ENCODE measurements at places on chromosomes 7 and 10.

DNA sequence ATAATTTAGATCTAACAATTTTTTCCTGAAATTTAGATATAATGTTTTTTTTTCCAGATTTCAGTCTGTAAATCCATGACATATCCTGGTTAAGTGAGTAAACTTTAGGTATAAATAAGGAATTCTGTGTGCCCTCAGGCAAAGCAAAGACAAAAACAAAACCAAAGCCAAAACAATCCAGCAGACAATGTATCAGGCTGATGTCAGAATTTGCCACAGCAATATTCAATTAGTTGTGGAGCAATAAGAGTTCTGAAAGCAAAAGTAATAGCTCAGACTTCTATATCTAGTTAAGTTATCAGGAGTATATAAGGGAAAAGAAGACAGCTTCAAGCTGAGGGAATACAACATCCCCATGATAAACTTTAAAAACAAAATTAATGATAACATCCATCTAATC lies 82.0 kb downstream of the MKX start:
- no peak for DNase-seq

DNA sequence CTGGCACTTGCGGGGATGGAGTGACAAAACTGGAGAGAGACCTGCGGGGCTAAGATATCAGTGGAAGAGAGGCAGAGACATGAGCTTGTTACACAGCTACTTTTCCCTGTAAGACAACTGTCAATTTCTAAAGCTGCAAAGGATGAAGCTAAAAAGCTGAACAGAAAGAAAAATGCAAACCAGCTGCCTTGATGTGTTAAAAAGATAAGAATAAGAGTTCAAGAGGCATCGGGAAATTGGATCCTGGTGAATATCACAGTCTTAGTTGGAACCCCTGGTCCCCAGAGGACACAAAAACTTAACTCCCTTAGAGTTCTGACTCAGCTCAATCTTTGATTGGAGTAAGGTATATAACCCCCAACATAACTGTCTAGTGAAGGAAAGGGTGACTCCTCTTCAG lies 38.8 kb downstream of the VPS41 start:
- no peak for DNase-seq

DNA sequence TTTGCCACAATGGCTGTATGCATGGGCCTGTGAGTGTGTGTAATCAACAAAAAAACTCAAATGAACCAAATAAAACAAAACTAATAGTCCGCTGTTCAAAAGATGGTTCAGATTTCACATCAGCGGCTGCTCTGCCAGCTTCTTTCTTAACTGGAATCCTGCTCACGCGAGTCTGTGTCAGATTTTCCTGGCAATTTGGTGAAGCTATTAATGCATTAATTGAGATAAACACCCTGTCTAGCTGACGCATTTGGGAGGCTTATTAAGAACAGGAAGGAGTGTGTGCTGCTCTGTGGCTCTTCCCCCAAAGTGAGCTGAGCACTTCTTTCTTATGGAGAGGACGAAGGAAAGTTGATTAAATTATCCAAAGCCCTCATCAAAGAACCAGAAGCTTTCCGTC lies 336.6 kb upstream of the MKI67 start:
- DNase-seq, result no peak

- no peak for DNase-seq
Observed at GRCh38 chr10:96772196-96772595, 51.9 kb upstream of the PIK3AP1 start.

- DNase-seq, result no peak
Observed at GRCh38 chr10:90130321-90131086, 429.1 kb downstream of the KIF20B start.

DNA sequence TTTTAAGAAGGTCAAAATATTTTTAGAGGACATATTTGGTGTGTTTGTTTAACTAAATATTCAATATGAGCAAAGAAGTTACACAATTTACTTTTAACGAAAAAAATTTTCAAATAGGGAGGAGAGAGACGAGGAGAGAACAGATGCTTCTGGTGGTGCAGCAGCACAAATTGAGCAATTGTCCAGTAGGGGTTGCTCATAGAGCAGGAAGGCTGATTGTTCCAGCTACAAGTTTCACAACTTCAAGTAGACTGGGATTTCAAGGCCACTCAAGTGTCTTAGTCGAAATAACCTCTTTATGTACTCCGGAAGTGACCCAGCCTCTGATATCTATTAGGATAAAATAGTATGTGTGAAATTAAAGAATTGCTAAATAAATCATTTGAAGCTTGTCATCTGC lies 197.9 kb downstream of the HDAC9 start:
- no peak for DNase-seq

DNA sequence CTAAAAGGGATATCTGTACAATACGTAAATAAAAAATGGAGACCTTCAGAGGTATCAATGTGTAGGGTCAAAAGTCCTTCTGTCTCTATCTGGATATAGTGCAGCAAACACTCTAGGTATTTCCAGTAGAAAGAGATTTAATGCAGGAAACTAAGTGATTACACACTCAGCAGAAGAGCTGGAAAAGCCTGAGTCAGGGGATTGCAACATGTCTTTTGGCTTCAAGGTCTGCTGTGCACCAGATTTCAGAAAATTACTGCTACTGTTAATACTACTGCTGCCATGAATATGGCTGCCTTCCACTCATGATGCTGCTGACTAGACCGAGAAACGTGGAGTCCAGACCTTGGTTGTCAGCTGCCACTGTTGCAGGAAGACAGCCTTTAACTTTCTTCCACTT lies 94.9 kb upstream of the DLX6 start:
- no peak for DNase-seq

GRCh38 chr7:132654150-132654549 lies 77.9 kb upstream of the PLXNA4 start:
- no peak for DNase-seq

- no peak for DNase-seq
Observed at GRCh38 chr10:12107781-12108180, 21.7 kb upstream of the SEC61A2 start.

DNA sequence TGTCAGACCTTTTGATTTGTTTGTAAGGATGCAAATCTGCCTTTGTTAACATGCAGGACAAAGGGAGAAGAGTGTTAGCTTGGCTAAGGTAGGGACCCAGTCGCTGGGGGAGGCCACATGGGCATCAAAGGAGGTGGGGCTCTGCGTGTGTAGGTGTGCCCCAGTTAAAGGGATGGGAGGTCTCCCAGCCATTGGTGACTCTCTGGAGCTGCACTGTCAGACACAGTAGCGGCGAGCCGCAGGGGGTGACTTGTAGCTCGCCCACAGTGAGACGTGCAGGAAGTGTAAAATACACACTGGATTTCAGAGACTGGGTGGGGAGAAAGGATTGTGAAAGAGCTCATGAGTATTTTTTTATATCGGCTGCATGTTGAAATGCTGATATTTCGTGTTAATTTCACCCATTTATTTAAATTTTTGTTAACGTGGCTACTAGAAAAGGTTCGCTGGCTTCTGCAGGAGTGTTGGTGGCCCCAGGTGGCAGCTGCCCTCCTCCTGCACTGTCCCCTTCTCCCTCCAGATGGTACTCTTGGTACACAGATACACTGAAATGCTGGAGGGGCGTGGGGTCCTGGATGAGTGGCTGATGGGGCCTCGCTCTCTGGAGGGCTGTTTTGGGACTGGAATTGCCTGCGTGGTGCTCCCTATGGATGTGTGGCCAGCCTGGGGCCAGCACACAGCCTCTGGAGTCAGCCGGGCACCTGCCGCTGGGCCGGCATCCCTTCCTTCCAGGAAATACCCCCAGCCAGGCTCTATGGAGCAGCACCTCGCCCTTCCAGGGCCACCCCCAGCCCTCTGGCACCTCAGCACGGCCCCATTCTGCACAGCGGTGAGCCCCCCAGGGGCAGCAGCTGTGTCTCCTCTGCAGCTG lies 59.2 kb downstream of the LHPP start:
- no peak for DNase-seq

DNA sequence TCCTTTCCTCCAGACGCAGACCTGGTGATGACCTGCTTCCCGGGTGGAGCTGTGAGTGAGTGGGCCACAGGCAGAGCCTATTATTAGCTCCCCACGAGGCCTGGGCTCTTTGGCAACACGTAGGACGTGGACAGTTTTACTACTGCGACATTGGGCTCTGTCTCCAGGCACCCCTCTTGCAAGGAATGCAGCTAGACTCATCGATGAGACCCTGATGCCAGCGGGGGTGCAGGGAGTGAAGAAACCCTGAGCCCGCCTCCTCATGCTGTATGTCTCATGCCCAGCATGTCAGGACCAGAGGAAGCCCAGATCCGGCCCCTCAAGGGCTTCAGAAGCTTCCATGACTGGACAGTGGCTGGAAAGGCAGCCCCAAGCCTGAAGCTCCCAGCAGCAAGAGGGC lies 161.9 kb downstream of the TCERG1L start:
- DNase-seq, result no peak

GRCh38 chr7:93972029-93972725 lies 32.0 kb downstream of the BET1 start:
- no peak for DNase-seq

DNA sequence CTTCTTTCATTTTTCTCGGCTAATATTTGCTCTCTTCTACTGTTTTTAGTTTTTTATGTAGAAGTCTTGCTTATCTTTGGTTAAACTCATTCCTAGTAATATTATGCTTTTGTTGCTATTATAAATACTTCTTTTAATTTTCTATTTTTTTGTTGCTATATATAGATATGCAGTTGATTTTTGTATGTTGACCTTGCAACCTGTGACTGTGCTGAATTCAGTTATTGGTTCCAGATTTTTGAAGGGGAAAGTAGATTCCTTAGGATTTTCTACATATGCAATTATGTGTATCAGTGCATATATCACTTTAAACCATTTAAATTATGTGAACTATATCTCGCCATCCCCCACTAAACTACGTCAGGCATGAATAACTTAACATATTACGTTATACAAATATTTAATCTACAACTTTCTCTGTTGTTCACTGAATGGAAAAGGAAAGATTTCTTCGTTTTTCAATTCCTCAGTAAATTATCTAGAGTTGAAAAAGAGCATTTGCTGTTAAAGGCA lies 71.5 kb downstream of the IDE start:
- no peak for DNase-seq

DNA sequence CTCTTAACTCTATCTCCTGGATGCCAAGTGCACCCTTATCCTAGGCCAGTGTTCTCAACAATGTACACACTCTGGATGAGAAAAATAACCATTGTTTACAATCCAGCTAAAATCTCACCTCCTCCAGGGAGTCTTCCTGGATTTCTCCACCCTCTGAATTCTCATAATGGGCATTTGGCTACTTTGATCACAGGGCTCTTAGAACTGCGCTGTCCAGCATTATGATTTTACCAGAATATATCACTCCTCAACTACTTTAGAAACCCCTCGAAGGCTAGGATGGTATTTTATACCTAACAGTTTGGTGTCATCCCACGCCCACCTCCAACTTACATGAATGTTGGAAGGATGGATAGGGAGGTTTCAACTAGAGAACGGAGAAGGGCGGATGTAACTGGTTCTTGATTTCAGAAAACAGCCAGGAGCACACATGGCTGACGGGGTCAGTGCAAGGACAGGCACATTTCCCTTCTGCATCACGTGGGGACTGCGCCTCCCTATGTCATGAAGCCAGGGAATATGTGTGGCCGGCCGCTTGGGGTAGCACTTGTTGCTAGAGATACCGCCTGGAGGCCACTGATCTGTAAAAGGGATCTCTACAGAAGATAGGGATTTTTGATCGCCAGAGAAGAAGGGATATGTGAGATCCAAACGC lies 1.2 kb upstream of the ATP6V0E2 start:
- no peak for DNase-seq

- no peak for DNase-seq
Observed at GRCh38 chr7:111025006-111025405, 65.9 kb upstream of the LRRN3 start.

- DNase-seq, result no peak
Observed at GRCh38 chr7:81594767-81595166, 175.1 kb downstream of the HGF start.

DNA sequence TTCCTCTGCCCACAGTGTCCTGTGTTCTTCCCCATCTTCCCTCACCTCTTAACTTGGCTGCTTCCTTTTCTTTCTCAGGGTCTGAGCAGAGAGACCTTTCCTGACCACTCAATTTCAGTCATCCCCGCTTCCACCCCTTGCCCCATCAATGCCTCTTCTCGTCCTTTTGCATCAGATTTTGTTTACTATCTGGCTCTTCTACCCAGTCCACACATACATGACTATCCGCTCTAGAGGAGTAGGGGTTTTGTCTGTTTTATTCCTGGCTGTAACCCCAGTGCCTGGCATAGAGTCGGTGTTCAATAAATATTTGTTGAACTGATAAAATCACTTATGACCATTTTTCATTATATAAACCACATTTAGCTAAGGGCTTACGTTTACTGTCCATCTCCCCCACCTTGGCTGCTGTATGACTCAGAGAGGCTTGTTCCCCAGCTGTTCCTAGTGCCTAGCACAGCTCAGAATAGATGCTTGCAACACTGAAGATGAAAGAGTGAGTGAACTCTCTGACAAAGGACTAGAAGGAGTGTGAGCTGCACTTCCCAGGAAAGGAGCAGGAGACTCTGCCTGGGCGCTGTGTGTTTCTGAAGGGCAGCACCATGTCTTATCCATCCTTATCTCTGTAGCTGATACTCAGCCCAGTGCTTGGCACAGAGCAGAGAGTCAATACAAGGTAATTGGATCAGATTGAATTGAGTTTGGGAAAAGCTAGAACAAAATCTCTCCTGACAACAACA lies 21.9 kb downstream of the ARID5B start:
- DNase-seq, result no peak

- DNase-seq, result no peak
Observed at GRCh38 chr7:138025215-138026186, 23.6 kb upstream of the CREB3L2 start.

GRCh38 chr10:91771907-91772306 lies 26.3 kb upstream of the TNKS2 start:
- no peak for DNase-seq

DNA sequence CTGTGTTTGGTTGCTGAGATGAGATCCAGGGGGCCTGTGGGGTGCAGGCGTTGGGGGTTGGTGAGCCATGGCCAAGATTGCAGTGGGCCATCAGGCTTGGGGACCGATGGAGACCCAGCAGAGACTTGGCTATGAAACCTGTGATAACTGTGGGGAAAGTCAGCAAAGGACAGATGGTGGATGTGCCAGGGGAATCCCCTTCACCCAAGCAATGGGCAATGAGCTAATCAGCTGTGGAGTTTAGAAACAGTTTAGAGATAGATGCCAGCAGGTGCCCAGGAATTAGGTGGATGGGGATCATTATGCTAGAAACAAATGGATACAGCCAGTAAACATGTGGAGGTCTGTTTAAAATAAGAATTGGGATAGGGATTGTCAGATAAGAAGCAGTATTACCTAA lies 151.4 kb upstream of the FERD3L start:
- no peak for DNase-seq

Measured in stimulated activated CD8-positive, alpha-beta memory T cell treated with anti-CD3 and anti-CD28 coated beads, Interleukin-7, amount 100 ng/mL, for 24 hours (primary cell).